ENCODE measurements at places on chromosomes 11 and 22. TPM values are rescaled to one million over a fixed set of nuclear protein-coding genes. Genes with fewer than 3 reads are reported as not detected.

The TUBA8 gene
- 2.5 TPM for total RNA-seq

The F2 gene
- not detected for total RNA-seq

The KRTAP5-9 gene
- total RNA-seq, result 0.62 TPM

The OR5A1 gene
- total RNA-seq, result not detected

The BRSK2 gene
- total RNA-seq, result 4.9 TPM

The HBG1 gene
- total RNA-seq, result not detected

The C11orf97 gene
- total RNA-seq, result not detected

The SYNGR1 gene
- 38.9 TPM for total RNA-seq

The APOA5 gene
- total RNA-seq, result not detected

The SPI1 gene
- not detected for total RNA-seq

The P2RX6 gene
- total RNA-seq, result 0.72 TPM

The SLC37A2 gene
- 0.54 TPM for total RNA-seq

The KIRREL3 gene
- 0.31 TPM for total RNA-seq

The NLRP6 gene
- total RNA-seq, result not detected

The TP53AIP1 gene
- 0.47 TPM for total RNA-seq

The MPEG1 gene
- total RNA-seq, result not detected

The ZC3H7B gene
- 85.5 TPM for total RNA-seq

The SEC14L6 gene
- total RNA-seq, result 2.3 TPM

The DENND6B gene
- 19.0 TPM for total RNA-seq

The CCND1 gene
- total RNA-seq, result 215 TPM

The TYR gene
- not detected for total RNA-seq

The OR56A1 gene
- 0.13 TPM for total RNA-seq

The NLRP10 gene
- not detected for total RNA-seq

The MYO7A gene
- total RNA-seq, result 2.2 TPM

The CDC42BPG gene
- 24.6 TPM for total RNA-seq

The CATSPERZ gene
- total RNA-seq, result 0.47 TPM

The SEPTIN3 gene
- total RNA-seq, result 9.0 TPM

The GRM5 gene
- 0.35 TPM for total RNA-seq

The GRIA4 gene
- 144 TPM for total RNA-seq

The OR52E8 gene
- not detected for total RNA-seq

The SBF1 gene
- total RNA-seq, result 106 TPM

The ILK gene
- total RNA-seq, result 144 TPM

The DMC1 gene
- 4.2 TPM for total RNA-seq

The TNNT3 gene
- 19.0 TPM for total RNA-seq

The NOL12 gene
- total RNA-seq, result 24.8 TPM

The CADM1 gene
- total RNA-seq, result 57.9 TPM

The USP2 gene
- total RNA-seq, result 13.1 TPM

The SLC29A2 gene
- 35.7 TPM for total RNA-seq

The MRPL49 gene
- 45.3 TPM for total RNA-seq

The ZNF215 gene
- 2.8 TPM for total RNA-seq

The ACTN3 gene
- total RNA-seq, result 0.11 TPM
